ENCODE measurements at places on chromosomes 5 and 9.

DNA sequence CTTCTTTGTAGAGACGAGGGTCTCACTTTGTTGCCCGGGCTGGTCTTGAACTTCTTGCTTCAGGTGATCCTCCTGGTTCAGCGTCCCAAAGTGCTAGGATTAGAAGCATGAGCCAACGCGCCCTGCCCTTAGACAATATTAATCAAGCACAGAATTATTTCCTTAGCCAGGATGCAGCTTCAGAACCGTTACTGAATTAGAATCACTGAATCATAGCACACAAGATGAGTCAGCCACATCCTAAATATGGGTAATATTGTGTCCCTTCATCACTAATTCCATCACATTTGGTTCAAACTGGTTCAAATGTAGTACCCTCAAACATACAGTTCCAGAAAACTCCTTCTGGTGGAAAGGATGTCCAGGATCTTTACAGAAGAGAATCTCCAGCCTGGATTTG is 82.7 kb downstream of the BNC2 start:
- no peak for DNase-seq

GRCh38 chr9:136273244-136273865 is 27.7 kb upstream of the QSOX2 start:
- no peak for DNase-seq

- DNase-seq, result peak; percentile 86
These were observed 14.1 kb downstream of the SLC25A25 start for GRCh38 chr9:128082151-128082550.

- no peak for DNase-seq
These were observed 8.2 kb downstream of the SLC45A2 start for GRCh38 chr5:33976307-33976706.

GRCh38 chr9:137757613-137758029 is 120.0 kb upstream of the CACNA1B start:
- DNase-seq, result peak; percentile 81

DNA sequence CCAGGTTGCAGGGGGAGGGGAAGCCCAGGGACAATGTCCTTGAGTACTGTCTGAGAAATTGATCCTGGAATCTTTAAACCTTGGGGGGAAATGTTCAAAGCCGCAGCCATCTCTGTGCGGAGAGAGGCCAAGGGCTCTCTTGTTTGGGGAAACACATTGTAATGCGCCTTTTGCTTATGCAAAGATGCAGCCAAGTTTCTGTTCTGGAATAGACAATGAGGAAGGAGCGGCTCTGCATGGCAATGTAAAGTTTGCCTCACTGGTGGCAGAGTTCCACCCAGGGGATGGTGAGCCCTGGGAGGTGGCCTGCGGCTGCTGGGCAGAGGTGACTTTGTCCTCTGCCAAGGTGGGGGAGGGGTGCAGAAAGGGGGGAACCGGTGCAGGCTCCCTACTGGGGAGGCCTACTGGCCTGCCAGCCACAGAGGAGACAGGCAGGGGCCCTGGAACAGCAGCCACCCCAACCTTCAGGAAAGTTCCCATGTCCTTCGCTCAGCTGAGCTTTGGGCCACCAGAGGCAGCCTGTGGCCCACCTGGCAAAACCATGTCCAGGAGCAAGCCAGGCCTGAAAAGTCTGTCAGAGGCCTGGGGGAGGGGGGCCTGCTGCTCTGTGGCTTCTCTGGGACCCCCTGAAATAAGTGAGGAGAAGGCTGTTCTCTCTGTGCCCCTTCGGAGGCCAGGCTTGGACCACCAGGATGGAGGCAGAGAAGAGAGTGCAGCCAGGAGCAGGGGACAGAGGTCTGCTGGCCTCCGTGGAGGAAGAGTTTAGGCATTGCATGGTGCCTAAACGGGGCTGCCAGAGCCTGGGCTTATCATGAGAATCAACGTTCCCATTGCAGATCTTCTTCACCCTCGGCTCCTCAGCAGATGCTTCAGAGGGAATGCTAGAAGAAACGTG is 127.8 kb downstream of the ZNF354C start:
- DNase-seq, result no peak

- DNase-seq, result no peak
These were observed 164.5 kb downstream of the BAAT start for GRCh38 chr9:101220341-101220740.

DNA sequence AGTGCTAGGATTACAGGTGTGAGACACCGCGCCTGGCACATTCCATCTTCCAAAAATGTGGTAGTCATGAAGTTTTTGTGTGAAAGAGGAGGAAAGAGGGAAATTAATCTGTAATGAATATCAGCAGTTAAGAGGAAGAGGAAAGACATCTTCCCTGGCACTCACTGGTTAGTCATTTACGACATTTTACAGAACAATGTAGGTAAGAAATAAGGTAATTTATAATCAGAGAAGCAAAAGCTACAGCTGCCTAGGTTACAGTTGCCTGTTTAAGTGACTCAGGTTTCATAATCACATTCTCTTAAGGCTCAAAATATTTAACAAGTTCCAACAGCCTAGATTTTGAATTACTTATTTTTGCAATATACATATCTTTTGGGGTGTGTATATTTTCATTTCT is 26.9 kb downstream of the CNOT6 start:
- no peak for DNase-seq

DNA sequence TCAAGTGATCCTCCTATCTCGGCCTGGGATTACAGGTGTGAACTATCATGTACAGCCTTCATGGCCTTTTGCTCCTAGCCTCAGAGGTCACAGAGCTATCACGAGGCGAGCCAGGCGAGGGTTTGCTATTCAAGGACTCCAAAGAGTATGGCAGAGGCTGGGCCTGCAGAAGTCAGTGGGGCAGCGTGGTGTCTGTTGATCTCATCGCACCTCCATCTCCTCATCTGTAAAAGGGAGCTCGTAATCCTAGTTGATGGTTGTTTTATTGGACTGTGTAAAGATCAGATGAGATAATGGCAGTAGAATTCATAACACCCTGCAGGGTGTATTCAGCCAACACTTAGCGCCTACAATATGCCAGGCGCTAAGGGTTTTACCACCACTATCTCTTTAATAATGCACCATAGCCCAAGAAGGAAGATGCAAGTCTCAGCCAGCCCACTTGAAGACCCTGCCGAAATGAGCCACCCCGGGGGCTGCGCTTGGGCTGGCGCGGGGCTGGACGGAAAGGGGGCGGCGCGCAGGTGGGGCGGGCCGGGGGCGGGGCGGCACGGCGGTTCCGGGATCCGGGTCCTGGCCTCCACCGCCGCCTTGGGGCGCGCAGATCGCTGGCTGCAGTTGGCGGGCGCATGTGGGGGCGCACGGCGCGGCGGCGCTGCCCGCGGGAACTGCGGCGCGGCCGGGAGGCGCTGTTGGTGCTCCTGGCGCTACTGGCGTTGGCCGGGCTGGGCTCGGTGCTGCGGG is at the start of gene GALNT12:
Gene GALNT12 (plus strand): TSS at position 601 of the 744 bp plus-strand sequence. CDS start 29 bp downstream, at position 630.
- peak; percentile 39 for DNase-seq

GRCh38 chr5:143933451-143933850 is 121.5 kb downstream of the HMHB1 start:
- DNase-seq, result no peak

GRCh38 chr5:87231037-87231808 is 36.5 kb upstream of the RASA1 start:
- no peak for DNase-seq

- no peak for DNase-seq
These were observed 2354.8 kb upstream of the C9orf72 start for GRCh38 chr9:29928072-29928471.

DNA sequence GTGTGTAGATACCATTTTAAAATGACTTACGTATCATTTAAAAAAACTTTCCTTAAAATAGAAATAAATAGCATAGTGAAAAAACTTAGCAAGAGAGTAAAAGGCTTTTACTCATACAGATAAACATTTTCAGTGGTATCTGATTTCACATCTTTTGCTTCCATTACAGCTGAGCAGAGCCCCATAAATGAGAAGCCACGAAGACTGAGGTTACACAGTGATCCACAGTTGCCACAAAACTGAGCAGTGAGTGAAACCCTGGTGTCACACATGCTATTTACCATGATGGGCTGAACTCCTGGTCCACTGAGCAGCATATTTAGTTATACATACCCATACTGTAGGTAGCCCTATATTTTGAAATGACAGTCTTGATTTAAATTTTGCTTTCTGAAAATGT is 401.2 kb downstream of the KIAA0825 start:
- no peak for DNase-seq
